ENCODE measurements at places on chromosomes 12 and 14. TPM values are rescaled to one million over a fixed set of nuclear protein-coding genes. Genes with fewer than 3 reads are reported as not detected.

DNA sequence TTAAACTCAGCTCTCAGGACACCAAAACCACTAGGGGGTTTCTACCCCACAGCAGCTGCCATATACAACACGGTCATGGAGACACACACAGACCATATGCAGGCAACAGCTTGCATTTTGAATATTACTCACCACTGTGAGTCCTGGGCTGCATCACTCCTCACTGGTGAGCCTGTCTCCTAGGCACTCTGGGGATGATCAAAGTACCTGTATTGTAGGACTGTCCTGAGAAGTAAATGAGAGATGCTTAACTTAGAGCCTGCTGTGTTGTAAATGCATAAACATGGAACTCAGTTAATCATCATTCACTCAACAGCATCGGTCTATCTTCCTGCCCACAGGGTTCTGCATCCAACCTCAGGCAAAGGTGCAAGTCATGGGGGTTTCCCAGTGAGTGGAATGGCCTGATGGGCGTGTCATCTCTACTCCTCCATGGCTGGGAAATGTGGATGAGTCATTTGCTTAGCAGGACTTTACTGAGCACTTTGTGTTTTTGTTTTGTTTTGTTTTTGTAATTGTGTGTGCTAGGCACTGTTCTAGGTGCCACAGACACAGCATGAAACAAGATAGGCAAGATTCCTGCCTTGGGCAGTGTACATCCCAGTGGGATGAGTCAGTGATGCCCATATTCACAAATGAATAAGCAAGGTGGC lies 1141.2 kb upstream of the TMEM132C start:
- DNase-seq: no peak

DNA sequence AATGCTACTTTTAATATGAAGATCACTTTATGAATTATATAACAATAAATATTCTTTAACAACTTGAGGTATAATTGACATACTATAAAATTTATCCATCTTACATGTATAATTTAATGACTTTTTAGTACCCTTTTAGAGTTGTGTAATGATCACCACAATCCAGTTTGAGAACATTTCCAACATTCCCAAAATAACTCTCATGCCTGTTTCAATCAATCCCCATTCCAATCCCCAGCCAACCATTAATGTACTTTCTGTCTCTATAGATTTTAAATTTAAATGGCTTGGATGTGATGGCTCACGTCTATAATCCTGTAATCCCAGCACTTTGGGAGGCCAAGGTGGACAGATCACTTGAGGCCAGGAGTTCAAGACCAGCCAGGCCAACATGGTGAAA lies 23.5 kb upstream of the FRMD6 start:
- DNase-seq: no peak

DNA sequence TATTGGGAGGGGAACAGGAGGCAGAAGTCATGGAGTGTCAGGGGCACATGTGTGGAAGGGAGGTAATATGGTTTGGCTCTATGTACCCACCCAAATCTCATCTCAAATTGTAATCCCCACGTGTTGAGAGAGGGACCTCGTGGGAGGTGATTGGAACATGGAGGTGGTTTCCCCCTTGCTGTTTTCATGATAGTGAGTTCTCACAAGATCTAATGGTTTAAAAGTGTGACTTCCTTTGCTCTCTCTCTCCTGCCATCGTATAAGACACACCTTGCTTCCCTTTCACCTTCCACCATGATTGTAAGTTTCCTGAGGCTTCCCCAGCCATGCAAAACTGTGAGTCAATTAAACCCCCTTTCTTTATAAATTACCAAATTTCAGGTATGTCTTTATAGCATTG lies 41.6 kb upstream of the CDK17 start:
- DNase-seq: no peak

GRCh38 chr14:39474416-39474911 lies 42.2 kb upstream of the FBXO33 start:
- peak; percentile 14 for DNase-seq

- no peak for DNase-seq
Observed at GRCh38 chr12:16282978-16283377, 5.5 kb upstream of the SLC15A5 start.

DNA sequence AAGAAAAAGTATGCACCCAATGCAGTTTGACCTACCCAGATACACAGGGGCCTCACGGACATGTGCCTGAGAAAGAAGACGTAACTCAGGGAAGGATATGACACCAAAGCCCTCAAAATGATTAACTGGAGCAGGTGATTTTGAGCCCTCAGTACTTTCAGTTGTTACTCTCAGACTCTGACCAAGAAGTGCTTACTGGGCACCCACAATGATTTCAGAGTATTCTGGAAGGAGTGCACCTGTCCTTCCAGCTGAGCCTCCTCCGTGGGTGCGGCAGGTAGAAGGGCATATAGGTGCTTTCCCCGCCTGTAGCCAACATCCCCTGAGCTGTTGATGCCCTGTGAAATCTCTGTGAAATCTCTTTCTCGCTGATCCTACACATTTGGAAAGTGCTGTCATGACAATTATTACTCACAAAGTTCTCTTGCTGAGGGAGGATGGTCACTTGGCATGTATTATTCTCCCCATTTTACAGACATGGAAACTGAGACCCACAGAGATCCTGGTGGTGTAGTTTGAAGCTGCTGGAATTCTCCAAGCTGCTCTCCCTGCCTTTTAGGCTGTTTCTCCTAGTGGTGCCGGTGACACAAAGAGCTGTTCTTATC lies 154.3 kb upstream of the CCND2 start:
- DNase-seq: peak; percentile 21

- DNase-seq: no peak
Observed at GRCh38 chr14:101889898-101890297, 74.5 kb upstream of the DYNC1H1 start.

GRCh38 chr12:95977764-95978305 lies 18.3 kb downstream of the HAL start:
- DNase-seq: no peak

GRCh38 chr12:3077572-3078081 lies 448 bp downstream of the TSPAN9 start:
- peak; percentile 29 for DNase-seq

DNA sequence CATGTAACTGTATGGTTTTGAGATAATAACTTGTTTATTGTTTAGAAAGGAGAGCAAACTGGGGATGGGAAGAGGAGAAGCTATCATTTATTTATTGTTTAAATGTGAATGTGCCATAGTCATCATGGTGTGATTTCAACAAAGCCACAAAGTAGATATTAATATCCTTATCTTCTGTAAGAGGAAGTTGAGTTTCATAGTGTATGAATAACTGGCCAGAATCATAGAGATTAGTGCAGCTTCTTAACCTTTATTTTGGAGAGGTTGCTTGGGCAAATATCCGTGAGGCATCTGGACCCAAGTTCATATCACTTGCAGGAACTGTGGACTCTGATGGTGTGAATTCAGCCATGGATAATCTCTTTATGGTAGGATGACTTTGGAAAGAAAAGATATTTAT lies 26.8 kb upstream of the LYZ start:
- no peak for DNase-seq

DNA sequence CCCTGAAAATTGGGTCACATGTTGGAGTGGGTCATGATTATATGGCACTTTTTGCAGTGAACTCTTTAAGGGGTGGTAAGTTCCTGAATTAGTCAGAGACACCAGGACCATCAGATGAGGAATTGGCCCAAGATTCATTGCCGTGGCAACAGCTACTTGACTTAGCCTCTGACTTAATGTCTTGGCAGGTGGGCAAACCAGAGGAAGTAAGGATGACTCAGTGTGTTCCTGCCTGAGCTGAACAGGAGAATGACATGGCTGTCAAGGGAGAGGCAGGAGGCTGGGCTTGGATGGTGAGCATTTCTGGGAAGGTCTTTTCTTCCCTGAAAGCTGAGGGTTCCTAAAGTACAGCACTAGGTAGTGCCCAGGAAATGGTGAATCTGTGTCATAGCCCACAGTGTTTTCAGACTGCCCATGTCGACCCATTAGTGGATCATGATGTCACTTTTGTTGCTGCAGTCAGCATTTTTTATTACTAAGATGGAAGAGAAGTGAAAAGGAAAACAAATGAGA lies 170.1 kb upstream of the PWP1 start:
- no peak for DNase-seq

Gene NTN4
- total RNA-seq: 55.0 TPM

Gene KRT8
- total RNA-seq: 3,707 TPM
